ENCODE measurements at places on chromosomes 1 and 21.
A peak's percentile ranks its signal among the peaks of the same experiment; 100 is the strongest.

GRCh38 chr1:151196292-151196800, 2.0 kb upstream of the PIP5K1A start:
- DNase-seq, result peak; percentile 48

DNA sequence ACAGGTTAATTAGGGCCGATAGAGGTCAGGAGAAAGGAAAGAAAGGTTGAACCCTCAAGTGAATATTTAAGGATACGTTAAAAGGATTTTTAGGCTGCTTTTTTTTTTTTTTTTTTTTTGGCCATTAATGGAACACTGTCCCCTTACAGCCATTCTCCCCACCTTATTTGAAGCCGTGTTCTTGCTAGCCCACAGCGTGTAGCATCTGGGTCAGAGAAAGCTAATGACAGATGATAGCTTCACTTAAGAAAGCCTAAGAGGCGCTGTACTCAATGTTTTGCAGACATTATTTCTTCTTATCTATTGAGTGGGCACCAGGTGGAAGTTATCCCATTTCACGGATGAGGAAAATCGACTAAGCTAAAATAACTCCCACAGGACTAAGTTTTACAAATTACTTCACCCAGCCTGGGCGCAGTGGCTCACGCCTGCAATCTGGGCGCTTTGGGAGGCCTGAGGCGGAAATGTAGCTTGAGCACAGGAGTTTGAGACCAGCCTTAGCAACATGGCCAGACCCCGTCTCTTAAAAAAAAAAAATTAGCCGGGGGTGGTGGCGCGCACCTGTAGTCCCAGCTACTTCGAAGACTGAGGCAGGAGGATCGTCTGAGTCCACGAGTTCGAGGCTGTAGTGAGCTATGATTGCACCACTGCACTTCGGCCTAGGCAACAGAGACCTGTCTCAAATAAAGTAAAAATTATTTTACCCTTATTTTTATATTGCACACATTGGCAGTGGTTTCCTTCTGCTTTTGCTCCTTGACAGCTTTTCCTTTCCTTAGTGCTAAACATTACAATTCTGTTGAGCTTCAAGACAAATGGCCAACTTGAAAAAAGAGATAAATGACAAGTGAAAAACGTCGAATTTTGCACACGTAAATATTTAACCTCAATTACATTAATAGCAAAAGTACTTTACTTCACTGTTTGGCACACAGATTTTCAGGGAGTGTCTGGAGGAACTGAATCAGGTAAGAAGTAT, 1.1 kb upstream of the PHTF1 start:
- DNase-seq, result no peak

- no peak for DNase-seq
Observed at GRCh38 chr1:147434921-147435320, 106.4 kb upstream of the BCL9 start.

DNA sequence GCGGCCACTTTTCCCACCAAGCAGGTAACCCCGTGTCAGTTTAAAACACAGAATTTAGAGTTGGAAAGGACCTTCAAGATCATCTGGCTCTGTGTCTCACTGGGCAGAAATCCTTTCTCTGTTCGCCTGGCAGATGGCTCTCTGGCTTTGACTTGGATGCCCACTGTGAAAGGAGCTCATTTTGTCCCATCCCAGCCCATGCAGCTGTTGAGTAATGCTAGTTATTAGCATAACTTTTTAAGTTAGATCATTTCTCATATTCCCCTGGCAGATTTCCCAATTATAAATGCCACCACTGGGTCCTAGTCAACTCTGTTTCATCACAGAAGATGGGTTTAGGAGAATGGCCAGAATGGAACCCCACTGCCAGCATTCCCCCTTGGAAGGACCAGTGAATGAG, 55.9 kb downstream of the SLC35F3 start:
- no peak for DNase-seq

GRCh38 chr1:234433563-234434285, 45.3 kb downstream of the TARBP1 start:
- DNase-seq, result no peak

DNA sequence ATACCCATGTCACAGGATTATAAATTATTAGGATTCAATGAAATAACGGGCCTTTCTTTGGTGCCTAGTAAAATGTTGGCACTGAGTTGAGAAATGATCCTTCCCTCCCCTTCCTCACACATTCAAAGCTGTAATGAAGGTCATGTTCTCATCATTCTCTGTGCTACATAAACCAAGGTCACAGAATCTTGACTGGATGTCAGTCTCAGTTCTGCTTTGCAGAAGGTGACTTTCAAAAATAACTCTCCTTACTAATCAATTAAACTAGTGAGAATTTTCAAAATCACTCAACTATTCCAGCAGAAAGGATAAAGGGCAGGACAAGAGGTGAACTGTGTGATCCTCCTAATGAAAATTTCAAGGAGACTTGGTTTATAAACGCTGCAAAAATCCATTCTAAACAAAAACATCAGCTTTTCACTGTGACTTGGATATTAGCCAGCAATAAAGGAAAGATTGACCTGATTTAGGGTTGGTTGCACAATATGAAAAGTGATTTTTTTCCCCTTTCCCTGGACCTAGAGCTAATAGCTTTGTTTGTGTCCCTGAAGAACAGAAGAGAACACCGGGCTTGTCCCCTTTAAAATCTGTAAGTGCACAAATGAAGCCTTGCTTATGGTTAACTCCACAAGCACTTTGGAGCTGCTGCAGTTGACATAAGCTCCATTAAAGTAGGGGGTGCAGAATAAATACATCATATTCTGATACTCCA, 120.1 kb downstream of the SEC16B start:
- DNase-seq, result no peak

- no peak for DNase-seq
Observed at GRCh38 chr1:33244143-33244808, 12.0 kb upstream of the ZNF362 start.

DNA sequence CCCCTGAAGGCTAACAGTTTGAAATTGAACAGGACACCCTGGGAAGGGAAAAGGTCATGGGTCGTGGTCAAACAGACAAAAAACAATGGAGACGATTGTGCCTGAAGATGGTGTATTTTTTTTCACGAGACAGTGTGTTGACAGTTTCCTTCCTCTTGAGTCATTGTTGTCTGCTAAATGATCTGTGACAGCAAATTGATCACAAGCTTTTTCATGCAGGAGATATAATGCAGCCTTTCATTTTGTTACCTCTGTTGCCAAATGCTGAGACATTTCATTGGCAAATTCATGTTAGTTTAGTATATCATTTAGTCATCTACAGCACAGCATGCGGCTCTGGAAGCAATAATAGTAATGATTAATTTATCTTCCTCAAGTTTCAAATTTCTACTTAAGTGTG, 27.7 kb downstream of the UBE2U start:
- DNase-seq, result no peak

DNA sequence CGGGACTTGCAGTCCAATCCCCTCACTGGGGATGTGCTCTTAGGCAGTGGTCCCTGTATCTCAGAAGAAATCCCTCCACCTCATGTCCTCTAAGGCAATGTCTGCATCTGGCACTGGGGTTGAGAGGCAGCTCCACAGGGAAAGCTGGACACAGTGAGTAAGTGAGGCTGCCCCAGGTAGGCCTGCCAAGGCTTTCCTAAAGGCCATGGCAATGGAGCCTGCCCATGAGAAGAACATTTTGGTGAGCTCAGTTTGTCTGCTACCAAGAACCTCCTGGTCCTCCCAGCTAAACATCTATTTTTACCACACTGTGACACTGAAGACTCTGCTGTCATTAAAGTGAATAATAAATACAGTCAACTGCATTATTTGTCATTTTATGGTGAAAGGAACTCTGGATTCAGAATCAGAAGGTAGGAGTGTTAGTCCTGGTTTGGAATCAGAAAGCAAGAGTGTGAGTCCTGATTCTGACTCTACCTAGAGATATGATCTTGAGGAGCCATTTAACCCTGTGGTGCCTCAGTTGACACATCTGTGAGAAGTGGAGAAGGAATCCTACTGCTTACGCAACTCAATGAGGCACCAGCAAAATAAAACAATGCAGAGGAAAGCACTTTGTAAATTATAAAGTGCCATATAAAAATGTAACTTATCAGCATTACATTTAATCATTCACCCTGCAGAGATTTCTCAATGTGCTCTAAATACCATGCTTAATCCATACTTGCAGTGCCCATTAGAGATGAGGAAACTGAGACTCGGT, 41.0 kb downstream of the TBX15 start:
- no peak for DNase-seq

GRCh38 chr1:34127006-34128000, 37.7 kb downstream of the CSMD2 start:
- DNase-seq, result no peak

- DNase-seq, result no peak
Observed at GRCh38 chr1:8201331-8201861, 116.5 kb upstream of the SLC45A1 start.

- no peak for DNase-seq
Observed at GRCh38 chr1:94602316-94602715, 60.8 kb upstream of the F3 start.

All from naive B cell (primary cell).